ENCODE measurements at places on chromosomes 5 and 9.

DNA sequence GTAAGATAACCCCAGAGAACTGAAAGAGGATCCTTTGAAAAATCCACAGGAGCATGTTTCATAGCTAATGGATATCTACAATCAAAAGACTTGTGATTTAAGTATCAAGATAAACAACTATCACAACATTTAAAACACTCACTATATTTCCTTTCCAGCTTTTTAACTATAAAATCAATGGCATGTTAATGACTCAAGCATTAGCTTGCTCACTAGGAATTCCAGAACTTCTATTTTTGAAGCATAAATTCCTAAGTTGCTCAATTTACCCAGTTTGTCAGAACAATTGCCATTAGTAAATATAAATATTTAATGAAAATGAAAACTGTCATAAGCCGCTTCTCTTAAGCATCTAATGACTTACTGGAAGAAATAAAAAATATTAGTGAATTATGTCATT lies 355.3 kb downstream of the PRELID2 start:
- no peak for DNase-seq

- DNase-seq = no peak
Observed at GRCh38 chr5:171606414-171607024, 179.1 kb upstream of the SMIM23 start.

DNA sequence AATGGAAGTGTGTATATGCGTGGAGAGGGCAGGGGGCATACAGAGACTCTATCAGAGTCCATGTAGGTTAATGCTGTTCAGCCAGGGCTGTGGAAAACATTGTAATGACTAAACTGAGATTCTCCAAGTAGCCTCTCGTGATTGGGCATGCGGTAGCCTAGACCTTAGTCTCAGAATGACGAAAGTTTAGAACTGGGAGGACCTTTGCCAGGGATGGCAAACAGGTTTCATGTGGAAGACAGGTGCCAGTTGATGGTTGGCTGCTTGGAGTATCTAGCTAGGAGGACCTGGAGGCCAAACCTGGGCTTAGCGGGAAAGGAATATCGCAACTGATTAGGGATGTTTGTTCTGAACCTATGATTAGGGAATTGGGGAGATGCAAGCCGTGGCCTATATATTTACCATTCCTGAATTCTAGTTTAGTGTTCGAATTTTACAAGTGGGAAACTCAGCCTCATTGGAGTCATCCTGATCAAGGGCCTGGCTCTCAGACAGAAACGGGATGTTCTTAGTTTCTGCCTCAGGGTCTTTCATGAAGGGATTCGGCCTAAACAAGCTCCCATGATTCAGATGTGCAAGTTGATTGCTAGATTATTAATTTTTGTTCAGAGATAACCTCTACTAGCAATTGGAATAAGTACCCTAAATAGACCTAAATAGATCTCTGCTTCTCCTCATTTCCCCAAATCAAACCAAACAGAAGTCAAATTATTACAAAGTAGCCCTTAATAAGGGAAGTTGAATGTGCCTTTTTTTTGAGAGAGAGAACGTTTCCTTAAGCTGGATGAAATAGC lies 26.8 kb upstream of the TJP2 start:
- DNase-seq = no peak

GRCh38 chr5:128154943-128155342 lies 71.4 kb downstream of the SLC12A2 start:
- DNase-seq = no peak

GRCh38 chr9:69993110-69993509 lies 50.5 kb upstream of the MAMDC2 start:
- DNase-seq = no peak

DNA sequence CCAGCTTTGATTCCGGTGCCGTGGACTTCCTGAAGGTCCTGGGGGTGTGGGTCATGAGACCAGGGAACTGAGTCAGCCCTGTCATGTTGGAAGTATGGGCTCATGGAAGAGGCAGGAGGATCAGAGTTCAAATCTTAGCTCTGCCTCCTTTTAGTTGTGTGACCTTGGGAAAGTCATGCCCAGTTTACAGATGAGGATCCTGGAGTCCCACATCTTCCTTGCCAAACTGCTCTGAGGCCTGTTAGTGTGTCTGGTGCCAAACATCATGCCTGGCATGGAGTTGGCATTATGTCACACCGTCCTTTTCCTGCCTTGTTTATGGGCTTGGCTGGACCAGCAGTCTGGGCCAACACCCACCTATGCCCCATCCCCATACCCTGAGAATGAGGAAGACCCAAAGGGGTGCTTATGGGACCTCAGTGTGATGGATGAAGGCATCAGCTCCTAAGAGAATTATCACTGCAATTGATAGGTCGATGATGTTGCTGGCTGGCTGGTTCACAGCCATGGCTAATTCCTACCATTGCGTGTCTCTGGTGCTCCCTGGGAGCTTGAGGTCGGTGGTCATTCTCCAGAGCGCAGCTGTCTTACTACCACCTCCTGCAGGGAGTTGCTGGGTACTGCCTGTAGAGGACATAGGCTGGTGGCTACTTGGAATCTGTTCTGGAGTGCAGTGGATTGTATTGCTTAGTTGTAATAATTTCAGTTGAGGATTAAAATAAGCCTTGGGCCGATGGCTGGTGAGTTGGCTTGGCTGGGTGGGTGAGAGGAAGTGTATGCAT lies 140.5 kb upstream of the PITX1 start:
- no peak for DNase-seq

DNA sequence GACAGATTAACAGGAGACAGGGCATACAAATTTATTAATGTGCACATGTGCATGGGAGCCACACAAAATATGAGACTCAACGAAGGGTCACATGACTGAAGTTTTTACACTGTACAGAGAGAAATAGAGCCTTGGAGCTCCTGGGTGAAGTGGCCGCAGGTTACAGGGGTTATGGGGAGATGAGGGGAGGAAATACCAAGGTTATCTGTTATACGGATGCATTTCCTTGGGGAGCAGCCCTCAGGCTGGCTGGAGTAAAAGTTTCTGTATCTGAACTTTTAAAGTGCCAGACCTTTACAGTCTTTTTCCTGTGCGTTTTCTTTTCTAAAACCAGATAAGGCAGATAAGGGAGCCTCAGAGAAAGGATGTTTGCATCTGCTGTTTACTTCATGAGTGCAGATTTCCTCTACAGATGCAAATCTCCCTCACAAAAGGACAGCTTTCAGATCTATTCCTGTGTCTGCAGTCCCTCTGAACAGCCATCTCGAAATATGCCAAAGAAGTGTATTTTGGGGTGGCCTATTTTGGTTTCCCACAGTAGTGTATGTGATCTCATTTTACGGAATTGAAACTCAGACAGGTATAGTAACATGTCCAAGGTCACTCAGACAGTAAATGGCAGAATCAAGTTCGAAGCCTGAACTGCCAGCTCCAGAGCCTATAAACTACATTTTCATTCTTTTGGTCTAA lies 139.3 kb upstream of the FBXL17 start:
- DNase-seq = no peak

- no peak for DNase-seq
Observed at GRCh38 chr9:13447843-13448422, 168.4 kb upstream of the MPDZ start.

GRCh38 chr9:7436754-7437153 lies 362.8 kb downstream of the DMAC1 start:
- DNase-seq = no peak

- no peak for DNase-seq
Observed at GRCh38 chr5:51373880-51374523, 9.2 kb upstream of the ISL1 start.

- no peak for DNase-seq
Observed at GRCh38 chr5:179497636-179498340, 52.6 kb upstream of the RUFY1 start.

- no peak for DNase-seq
Observed at GRCh38 chr5:54278979-54279717, 31.2 kb downstream of the ARL15 start.

DNA sequence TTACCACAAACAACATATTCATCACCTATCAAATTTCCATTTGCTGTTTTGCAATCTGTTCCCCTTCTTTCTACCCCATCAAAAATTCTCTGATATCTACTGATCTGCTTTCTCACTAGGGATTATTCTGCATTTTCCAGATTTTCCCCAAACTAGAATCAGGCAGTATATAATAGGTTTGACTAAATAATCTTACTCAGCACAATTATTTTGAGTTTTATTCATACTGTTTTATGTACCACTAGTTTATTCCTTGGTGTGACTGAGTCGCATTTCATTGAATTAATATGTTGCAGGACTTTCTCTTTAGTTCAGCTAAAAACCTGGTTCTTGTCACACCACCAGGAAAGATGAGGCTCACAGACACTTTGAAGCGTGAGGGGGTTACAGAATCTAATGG lies 131.4 kb downstream of the CYLC2 start:
- no peak for DNase-seq

DNA sequence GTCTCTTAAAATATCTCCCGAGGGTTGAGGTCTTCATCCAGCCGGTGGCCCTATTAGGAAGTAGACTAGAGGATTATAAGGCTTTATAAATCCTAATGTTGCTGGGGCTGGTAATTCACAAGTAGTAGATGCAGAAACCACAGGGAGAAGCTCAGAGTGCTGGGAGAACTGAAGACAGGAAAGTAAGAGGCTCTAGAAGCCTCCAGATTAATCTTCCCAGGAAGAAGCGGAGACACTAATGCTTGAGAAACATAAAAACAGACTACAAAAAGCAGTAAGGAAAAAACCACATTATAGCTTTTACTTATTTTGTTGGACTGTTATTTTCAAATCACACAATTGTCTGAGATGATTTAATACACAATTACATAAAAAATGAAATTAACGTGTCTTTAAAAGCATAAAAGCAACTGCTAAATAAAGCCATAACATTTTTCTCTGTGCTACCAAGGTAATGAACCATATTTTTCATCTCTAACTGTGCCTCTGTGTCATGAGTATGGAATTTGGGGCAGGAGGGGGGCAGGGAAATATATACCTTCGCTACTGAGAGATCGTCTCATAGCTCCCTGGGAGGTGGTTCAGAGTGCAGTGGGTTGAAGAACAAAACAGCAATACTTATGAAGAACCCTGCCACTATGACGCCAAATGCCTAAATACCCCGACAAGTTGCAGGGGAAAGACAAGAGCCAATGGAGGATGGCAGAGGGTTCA lies 806.2 kb upstream of the WWC1 start:
- no peak for DNase-seq

DNA sequence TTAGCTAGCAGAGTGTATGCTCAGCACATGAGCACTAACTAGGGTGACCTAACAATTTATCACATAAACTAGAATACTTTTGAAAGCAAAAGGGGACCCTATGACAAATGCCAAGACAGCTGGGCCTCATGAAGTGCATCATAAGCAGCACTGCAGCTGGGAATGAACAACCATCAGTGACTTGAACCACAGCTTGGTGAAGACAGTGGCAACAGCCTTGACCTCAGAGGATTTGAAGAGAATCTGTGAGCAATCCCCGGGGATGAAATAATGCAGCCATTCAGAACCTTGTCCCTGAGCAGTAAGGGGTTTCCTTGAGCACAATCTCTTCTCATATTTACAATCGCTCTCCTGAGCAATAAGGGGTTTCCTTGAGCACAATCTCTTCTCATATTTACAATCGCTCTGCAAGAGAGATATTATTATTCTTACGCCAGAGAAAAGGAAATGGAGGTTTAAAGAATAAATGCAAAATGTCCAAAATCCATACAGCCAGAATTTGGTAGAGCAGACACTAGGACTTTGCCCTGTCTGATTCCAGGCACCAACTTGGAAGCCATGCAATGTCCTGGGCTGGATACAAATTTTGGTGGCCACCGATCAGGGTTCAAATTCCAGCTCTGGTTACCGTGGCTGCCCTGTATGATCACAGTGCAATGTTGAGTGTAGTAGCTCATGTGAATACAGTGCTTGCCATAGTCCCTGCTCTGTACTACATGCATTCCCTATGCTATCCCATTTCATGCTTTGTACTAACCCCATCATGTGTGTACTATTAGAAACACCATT lies 846 bp upstream of the NSG2 start:
- DNase-seq = no peak

All from caudate nucleus (tissue), 63 donors.